ENCODE measurements at places on chromosomes 6 and 20.
A peak's percentile ranks its signal among the peaks of the same experiment; 100 is the strongest.

DNA sequence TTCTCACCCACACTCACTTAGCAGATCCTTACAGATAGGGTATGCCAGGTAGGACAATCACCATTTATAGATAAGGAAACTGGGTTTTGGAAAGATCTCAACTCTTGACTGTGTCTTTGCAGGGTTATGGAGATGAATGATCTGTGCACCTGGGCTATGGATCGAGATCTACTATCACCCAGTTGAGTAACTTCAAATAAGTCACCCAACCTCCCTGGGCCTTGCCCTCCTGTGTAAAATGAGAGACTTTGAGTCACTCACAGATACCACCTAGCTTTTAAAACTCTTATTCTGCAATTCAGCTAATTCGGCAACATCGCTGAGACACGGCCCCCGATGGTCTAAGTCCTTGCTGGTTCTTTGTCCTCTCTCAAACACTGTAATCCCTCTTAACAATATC, 53.5 kb downstream of the HIVEP2 start:
- DNase-seq = no peak

DNA sequence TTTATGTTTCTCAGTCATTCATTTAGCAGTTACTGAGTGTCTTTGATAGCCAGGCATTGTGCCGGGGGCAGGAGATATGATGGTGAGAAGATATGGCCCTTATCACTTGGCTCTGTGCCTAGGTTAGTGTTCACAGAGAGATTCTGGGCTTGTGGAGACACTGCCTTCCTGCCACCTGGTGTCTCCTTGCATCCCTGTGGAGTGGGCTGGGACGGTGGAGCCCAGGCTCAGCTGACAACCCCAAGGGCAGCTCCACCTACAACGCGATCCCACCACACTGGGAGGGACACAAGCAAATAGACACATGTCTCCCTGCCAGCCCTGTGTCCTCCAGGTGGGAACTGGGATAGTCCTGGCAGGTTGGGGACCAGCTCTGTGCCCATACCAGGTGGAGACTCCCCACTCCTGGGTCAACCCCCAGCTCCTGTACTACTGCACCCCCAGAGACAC, 30.3 kb upstream of the VEGFA start:
- no peak for DNase-seq

DNA sequence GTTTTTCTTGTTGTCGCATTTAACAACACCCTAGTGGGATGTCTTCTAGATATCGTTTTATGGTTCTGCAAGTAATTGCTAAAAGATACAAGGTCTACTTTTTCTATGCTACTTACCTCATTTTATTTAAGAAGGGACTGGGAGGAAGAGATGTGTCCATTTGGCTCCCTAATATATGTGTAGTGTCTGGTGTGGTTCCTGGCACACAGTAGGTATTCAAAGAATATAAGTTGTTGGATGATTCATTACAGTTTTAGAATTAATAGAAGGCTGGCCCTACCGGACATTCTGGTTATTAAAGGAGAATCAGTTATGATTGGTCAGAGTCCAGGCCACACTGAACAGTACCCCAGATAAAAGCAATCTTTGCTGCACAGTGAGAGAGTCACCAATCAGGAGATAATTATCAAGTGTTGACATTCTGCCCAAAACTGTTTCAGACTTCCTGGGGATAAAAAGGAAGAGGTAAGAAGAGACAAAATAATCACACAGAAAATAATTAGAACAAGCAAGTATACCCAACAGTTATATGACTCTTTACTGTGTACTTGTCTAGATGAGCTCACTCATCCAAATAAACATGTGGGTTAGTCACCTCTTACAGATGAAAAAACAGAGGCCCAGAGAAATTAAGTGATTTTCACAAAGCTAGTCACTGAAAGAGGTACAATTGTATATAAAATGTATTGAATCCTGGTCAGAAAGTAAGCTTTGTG, 7.0 kb downstream of the TMEM244 start:
- DNase-seq = no peak

- DNase-seq = no peak
These were observed 101.0 kb upstream of the MTHFD1L start for GRCh38 chr6:150764334-150765066.

DNA sequence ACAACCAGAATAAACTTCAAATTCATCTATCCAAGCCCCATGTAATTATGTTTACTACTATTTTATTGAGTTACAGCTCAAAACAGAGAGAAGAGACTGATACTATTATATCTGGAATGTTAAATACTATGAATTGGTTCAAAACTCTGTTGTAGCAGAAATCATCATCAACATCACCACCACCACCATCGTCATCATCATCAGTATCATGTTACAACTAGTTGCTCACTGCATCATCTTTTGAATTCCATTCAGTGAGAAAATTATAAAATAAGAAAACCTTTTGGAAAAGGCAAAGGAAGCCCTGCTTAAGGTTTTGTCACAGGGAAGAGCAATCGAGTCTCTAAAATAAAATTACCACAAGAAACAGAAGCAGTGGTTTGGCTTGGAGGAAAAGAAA, 36.2 kb upstream of the THEMIS start:
- DNase-seq = no peak

GRCh38 chr6:159045801-159046200, 1.0 kb upstream of the TAGAP start:
- no peak for DNase-seq

GRCh38 chr6:133062696-133063306, 178.4 kb upstream of the EYA4 start:
- DNase-seq = peak; percentile 0

GRCh38 chr6:57267586-57268293, 45.6 kb upstream of the RAB23 start:
- no peak for DNase-seq

DNA sequence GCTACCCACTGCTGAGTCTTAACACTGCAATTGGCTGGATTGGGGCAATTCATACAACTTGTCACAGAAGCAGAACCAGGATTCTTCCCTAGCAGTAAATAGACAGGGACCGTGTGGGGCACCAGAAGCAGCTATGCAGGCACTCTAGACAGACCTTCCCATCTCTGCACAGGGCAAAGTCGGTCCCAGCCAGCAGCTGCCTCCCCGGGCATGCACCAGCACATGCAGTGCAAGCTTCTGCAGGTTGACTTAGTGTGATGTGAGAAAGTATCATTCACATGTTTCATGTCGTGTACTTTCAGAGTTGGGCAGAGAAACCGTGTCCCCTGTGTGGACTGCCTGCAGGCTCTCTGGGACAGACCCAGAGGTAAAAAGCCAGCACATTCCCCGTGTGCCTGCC, 98.0 kb upstream of the FOXA2 start:
- no peak for DNase-seq

DNA sequence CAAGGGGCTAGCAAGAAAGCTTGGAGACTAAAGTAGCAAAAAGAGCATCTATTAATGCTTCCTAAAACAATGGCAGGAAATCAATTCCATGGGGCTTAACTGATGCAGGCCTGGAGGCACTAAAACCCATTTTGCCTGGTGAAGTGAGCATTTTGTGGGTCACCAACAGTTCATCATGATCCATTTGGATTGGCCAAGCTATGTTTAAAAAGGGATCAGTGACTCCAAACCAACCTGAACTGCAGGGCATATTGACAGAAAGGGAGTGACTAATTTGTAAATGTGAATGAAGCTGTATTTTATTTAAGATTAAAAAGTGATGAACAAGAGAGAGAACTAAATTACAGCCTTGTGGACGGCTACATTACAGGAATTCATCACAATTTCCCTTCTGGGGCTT, 132.0 kb downstream of the PCSK2 start:
- no peak for DNase-seq

DNA sequence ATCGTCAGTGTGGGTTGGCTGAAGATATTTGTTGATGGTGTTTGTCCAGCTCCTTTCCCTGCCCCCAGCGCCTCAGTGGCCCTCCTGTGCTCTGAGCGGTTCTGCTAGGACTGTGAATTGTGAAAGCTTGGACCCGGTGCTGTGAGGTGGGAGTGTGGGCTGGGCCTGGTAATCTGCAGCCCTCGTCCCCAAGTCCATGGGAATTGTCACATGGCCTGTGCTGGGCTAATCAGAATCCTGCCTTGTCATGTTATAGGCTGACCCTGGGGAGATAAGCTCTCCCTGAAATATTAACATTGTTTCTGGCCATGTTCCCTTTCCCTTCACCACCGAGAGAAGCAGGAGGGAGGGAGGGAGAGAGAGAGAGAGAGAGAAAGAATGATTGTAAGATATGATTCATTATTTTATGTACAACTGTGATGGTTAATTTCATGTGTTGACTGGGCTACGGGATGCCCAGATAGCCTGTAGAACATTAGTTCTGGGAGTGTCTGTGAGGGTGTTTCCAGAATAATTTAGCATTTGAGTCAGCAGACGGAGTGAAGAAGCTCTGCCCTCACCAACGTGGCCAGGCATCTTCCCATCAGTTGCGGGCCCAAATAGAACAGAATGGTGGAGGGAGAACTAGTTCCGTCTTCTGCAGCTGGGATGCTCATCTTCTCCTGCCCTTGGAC, 62.4 kb downstream of the TFAP2C start:
- no peak for DNase-seq

DNA sequence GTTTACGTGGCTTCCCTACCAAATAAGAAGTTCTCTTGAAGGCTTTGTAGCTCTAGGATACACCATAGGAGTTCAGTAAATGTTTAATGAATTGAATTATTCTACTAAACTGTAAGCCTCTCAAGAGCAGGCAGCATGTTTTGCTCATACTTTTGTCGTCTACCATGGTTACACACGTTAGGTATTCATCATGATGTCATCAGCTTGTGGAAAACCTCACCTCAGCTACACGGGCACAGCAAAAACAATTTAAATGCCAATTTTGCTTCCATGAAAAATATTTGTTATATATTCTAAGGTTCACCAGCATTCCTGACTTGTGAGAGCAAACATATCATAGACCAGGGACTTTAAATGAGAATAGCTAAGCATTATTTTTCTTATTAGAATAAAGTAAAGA, 16.7 kb downstream of the NCOA5 start:
- no peak for DNase-seq

GRCh38 chr6:116390581-116390980, 19.8 kb downstream of the DSE start:
- no peak for DNase-seq

DNA sequence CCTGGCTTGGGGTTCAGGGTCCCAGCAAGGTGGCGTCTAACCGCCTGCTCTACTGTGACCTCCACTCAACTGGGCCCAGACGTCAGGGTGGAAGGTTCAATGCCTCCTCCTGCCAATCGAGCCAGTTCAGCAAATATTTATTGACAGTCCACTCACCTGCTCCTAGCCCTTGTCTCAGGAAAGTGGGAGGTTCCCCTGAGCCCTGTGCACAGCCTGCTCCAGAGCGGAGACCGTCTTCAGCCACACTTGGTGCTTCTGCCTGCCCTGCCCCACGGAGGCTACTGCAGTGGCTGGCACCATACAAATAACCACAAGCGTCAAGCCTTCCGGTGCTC, 6.1 kb downstream of the CCDC167 start:
- DNase-seq = no peak

GRCh38 chr20:50345712-50346373, 155.2 kb downstream of the CEBPB start:
- DNase-seq = no peak

DNA sequence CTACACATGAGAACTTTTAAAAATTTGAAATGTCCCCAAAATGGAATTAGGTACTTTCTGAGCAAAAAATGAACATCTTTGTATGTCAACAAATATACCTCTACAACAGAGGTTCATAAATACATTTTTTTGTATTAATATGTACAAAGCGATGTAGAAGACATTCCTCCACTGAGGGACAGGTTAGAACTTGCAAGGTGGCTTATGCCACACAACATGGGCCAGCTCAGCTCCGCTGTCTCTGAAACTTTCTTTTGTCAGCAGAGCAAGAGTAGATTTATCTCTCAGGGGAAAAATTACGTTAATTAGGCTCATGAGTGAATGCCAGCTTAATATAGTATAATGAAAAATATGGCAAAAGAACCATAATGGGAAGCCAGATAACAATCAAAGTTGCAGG, 10.6 kb upstream of the TMEM242 start:
- DNase-seq = no peak

DNA sequence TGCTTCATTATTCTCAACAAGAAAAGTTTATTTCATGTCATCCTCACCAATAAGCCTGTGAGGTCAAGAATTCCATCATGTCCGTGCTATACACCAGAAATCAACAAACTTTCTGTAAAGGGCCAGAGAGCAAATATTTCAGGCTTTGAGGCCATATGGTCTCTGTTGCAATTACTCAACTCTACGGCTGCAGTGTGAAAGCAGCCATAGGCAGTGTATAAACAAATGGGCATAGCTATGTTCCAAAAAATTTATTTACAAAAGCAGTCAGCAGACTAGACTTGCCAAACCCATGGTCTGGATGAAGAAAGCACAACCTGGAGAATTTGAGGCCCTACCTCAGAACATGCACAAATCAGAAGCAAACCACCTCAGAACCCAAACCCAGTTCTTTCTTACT, 118.5 kb downstream of the PCSK2 start:
- DNase-seq = no peak

DNA sequence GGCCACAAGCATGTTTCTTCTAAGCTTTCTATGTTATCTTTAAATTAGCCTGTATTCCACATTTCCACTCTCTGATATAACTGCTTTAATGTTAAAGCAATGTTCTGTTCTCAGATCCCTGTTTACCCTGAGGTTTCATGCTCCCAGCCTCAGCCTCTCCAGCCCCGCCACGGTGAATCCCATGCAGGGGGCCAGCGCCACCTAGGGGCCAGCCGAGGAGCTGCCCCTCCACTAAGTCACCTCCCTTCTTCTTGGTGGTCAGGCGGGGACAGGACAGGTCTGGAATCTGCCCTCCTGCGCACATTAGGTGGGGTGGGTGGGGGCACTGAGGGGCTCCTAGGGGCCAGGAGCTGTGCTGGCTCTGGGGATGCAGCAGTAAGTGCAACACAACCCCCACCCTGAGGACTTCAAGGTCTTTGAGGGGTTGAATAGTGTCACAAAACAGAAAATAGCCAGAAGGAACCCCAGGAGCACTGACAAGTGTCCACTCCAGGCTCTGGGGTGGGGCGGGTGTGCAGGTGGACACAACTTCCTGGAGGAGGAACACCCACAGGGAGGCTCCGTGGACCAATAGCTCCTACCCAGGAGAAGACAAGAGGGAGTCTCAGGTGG, 61.6 kb downstream of the RAB44 start:
- peak; percentile 63 for DNase-seq

- no peak for DNase-seq
These were observed 168.2 kb upstream of the SSTR4 start for GRCh38 chr20:22866812-22867341.

Data from C1 segment of cervical spinal cord (tissue), 14 donors.